T follicular helper cell (primary cell): ENCODE measurements at places on chromosomes 2 and 18.

GRCh38 chr2:74632209-74632938, 15.8 kb downstream of the M1AP start:
- DNase-seq: no peak

- no peak for DNase-seq
Observed at GRCh38 chr18:49726675-49726963, 86.7 kb downstream of the ACAA2 start.

DNA sequence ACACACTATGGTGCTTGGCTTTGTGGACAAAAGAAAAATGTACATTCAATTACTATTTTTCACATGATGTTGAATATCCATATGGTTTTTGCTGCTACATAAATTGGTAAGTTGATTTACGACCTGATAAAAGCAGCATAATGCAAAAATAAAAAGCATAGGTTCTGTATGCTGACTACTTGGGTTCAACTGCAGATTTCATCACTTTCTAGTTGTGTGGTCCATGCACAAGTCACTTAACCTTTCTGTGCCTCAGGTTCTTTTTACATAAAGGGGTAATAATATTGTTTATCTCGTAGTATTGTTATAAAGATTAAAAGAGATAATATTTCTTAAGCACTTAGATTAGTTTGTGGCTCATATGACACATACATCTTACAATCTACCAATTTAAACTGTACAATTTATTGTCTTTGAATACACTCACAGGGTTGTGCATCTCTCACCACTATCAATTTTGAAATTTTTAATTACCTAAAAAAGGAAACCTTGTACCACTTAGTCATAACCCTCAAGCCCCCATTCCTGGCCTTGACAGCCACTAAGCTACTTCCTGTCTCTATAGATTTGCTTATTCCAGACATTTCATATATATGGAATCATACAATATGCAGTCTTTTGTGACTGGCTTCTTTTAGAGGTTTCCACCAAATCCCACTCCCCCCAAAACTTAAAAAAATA, 1443.9 kb downstream of the SUCLG1 start:
- no peak for DNase-seq

- no peak for DNase-seq
Observed at GRCh38 chr2:1477196-1478040, 64.2 kb downstream of the TPO start.

GRCh38 chr2:196286821-196287220, 115.4 kb upstream of the STK17B start:
- DNase-seq: no peak

- no peak for DNase-seq
Observed at GRCh38 chr2:14137643-14138042, 494.9 kb upstream of the LRATD1 start.
